ENCODE measurements at places on chromosomes 3 and 15.

DNA sequence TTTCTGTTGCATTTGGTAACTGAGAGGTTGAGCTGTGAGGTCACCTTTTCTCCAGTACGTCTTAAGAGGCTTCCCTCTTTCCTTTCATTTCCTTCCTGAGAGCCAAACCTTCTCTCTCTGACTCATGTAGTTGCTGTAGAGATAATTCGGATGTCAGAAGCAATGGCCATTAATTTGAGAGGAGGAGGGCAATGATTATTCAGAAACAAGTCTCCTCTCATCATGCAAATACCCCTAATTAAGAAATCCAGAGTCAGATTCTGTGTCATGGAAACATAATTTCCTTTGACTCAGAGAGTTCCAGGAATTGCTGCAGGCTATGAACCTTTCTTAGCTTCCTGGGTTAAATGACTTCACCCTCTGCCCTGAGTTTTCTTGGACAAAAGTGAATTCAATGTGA is 59.0 kb upstream of the GSK3B start:
- DNase-seq = peak; percentile 96

- no peak for DNase-seq
These were observed 269.8 kb downstream of the THSD4 start for GRCh38 chr15:71385026-71385425.

- no peak for DNase-seq
These were observed 50.5 kb downstream of the ANP32A start for GRCh38 chr15:68770216-68770615.

GRCh38 chr15:100721758-100722550 is 119.6 kb downstream of the ASB7 start:
- peak; percentile 100 for DNase-seq

- DNase-seq = no peak
These were observed 851 bp upstream of the DCBLD2 start for GRCh38 chr3:98902351-98902740.

- no peak for DNase-seq
These were observed 1632.7 kb downstream of the OTOL1 start for GRCh38 chr3:163129287-163129686.

GRCh38 chr3:44434834-44435510 is 42.5 kb downstream of the ZNF445 start:
- no peak for DNase-seq

DNA sequence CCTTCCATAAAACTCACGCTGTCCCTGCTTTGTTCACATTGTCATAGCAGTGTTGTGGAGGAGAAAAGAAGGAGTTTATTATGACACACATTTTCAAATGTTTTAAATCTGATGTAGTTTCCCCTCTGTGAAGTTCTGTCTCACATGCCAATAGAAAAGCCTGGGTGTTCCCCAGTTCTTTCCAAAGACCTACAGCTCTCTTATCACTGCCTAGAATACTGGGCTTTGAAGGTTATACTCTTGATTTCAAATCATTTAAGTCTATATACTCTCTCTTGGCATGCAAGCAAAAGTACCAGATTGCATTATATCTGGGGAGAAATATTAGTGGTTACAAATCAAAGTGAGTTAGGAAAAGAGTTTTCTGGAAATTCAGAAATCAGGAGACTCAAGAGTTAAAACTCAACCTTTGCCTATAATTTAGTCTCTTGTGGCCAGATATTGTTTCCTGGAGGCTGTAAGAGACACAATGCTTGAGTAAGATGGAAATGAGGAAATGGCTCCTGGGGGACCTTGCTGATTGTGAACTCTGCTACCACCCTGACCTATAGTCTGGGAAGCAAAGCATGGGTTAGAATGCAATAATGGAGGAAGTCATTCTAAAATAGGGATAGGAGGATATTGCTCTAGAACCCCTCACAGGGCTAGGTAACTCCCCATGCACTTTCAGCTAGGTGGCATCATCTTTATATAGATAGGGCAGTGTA is 182.8 kb downstream of the KCNAB1 start:
- no peak for DNase-seq

DNA sequence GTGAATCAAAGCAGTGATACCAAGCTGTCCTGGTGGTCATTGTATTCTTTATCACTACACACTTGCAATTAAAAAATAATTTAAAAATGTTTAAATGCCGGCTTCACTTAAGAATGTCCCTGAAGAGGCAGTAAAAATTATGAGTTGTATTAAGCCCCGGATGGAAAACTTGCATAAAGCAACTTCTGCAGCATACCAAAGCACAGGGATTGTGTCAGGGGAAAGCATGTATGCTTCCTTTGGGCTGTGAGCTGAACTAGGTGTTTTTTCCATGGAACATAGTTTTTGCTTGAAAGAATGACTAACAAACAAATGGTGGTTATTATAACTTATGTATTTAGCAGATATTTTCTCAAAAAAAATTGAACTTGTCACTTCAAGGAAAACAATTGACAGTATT is 143.1 kb downstream of the ARNT2 start:
- DNase-seq = no peak

DNA sequence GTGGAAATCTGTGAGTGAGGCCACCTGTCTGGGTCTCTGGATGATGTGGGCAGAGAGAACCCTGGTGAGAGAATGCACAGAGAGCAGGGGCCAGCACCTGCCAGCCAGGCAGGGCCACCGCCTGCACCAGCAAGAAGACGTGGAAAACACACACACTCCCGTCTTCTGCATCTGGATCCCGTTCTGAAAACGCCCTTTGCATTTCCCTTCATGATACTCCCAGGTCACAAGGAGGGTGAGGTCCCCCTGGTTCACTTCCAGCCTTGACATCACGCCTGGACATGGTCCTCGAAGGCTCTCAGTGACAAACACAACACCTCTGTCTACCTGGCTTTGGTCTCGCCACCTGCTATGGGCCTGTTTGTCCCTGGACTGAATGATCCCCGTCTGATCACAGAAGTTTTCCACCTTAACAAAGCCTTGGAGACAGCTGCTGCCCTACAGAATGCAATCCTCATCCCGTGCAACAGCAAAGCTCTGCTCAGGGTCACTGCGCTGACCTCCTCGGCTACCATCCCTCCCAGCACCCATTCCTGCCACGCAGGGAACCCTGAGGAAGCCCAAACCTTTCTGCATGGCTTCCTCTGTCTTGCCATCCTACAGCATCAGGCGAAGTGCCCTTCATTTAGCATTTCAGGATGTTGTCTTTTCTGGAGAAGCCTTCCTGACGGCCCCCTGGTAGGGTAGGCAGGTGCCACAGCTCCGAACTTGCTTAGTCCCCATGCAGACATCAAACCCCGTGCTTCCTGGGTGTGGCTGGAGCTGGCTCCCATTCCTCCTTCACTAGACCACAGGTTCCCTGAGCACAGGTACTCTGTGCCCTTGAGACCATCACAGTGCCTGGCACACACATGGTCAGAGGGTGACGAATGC is 122.5 kb downstream of the ATP10A start:
- DNase-seq = no peak

- DNase-seq = no peak
These were observed 24.0 kb downstream of the ST8SIA2 start for GRCh38 chr15:92417716-92418115.

GRCh38 chr3:34178415-34178814 is 380.0 kb downstream of the PDCD6IP start:
- no peak for DNase-seq

- no peak for DNase-seq
These were observed 212.9 kb upstream of the LRRN1 start for GRCh38 chr3:3586336-3586735.

DNA sequence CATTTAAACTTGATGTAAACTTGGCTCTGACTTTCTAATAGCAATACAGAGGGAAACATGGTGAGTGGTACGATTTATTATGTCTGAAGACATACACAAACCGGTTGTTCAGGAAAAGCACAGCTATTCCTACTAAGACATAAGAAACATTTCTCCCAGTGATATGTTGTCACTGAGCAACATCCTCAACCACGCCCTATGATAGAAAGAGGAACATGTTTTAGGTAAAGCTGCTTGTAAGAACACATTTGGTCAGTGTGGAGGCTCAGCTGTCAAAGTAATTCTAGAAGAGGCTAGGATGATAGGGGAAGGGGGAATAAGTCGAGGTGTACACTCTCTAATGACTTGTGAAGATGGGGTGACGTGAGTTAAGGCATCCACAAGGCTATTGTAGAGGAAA is 42.7 kb upstream of the B3GNT5 start:
- DNase-seq = peak; percentile 66

- DNase-seq = no peak
These were observed 27.0 kb upstream of the FSTL1 start for GRCh38 chr3:120477781-120478180.

GRCh38 chr3:184513276-184514170 is 48.1 kb upstream of the EPHB3 start:
- DNase-seq = no peak

DNA sequence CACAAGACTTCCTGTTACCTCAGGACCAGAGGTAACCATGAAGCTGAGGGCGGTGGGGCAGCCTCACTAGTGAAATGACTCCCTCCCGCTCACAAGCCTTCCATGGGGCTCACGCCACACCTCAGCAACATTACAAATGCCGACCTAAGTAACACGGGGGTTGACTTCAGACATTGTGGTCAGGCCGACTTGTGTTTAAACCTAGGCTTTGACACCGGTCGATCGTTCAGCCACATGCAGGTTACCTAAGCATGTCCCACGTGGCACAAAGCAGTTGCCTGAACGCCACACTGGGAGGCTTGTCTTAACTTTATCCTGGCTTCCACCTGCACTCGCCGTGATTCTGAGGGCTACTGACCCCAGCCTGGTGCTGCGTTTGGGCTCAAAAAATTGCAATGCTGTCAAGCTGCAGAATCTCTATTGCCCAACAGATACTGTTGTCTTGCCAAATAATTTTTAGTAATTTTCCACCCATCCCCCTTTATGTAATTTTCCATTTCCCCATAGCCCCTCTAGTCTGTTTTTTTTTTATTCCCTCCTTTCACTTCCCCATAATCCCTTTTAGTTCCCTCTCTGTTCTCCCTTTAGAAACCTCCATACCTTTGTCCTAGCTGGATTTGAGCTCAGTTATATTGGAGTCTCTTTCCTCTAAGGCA is 158.6 kb upstream of the RGMA start:
- DNase-seq = no peak

DNA sequence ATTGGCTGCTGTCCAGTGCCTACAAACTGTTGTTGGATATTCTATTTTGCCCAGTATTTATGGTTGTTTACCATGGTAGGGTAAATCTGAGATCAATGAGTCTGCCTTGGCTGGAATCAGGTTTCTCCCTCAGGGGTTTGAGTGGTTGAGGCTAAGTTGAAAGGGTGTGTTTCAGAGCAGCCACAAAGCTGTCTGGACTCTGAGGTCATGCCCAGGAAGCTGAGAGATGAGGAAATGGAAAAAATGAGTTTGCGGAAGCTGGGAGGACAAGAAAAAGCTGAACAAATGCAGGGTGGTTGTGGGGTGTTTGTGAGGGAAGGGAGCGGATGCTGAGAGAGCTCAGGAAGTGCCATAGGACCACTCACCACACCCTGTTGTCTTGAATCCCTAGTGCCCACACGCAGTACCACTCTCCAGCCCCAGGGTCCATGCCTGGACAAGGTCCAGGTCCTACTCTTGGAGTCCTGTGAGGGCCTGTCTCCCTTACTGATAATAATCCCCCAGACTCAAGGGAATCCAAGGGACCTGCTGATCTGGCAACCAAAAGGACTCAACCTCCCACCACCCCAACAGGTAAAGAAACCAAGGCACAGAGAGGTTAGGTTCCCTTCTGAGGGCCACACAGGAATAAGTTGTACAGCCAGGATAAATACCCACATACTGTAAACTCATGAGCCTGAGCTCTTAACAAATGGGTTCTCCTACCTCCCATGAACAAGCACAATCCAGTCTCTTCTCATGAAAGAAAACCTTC is 81.6 kb downstream of the PPCDC start:
- DNase-seq = peak; percentile 91

- DNase-seq = peak; percentile 39
These were observed 255.9 kb upstream of the CMC1 start for GRCh38 chr3:27985369-27986035.

DNA sequence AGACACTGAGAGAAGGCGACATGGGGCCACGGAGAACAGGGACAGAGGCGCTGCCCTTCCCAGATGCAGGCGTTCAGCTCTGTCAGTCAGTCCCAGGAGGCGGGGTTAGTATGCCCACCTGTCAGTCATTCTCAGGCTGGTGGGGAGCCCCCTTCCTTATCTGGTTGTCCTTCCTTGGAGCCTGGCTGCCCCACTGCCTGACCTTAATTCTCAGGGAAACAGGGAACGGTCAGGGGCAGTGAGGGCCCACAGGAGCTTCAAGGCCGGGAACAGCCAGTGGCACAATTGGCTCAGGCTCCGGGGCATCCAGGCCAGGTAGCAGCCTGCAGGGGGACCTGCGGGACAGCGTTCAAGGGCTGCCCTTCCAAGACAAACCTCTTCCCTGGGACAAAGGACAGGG is 133.2 kb downstream of the CHSY1 start:
- no peak for DNase-seq

DNA sequence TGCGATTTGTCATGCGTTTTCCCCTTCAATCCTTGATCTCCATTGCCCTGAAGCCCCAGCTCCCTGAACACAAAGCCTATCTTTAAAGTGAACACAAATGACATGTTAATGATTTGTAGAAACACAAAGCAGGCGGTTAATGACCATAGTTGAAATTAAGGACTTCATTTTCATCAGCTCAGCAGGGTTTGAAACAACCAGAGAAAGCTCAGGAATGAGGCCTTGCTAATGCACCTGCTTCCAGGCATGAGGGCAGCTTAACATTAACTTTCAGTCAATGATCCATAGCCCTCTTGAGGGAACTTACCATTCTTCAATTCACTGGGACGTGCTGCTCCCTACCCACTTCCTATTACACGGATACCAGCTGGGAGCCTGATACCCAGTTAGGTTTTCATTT is 427.2 kb upstream of the CBLB start:
- no peak for DNase-seq

DNA sequence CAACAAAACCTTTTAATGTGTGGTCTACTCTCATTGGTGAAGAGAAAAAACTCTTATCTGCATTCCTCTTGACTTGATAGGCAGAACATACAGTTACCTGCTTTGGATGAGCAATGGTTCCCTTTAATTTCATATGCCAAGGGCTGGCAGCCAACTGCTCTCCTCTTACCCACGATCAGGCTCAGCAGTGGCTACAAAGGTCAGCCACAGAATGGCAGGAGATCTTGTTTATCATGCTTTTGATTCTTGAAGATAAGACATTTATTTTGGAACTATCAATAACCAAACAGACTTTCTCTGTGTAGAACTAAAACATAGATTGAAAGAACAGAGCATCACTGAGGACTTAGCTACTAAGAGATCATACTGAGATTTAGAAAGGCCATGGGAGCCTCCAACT is 6.1 kb upstream of the IREB2 start:
- no peak for DNase-seq

DNA sequence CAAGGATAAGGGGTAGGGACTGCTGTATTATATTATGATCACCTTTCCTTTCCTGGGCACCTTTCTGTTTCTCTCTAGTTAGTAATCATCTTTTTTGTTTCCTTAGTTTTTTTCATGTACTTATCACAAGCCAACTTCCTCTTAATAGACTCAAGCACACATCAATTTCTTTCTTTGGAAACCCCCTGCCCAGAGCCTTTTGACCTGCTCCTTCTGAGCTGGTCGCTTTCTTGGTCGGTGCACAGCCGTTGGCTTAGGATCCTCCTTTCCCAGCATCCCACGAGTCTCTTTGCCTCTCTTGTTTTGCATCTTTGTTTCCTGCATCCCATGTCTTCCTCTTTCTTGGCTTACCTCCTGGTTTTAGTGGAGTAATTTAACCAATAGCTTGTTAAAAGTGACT is 26.9 kb downstream of the GASK1A start:
- no peak for DNase-seq

All from foreskin keratinocyte (primary cell).